ENCODE measurements at places on chromosomes 16 and 17.

DNA sequence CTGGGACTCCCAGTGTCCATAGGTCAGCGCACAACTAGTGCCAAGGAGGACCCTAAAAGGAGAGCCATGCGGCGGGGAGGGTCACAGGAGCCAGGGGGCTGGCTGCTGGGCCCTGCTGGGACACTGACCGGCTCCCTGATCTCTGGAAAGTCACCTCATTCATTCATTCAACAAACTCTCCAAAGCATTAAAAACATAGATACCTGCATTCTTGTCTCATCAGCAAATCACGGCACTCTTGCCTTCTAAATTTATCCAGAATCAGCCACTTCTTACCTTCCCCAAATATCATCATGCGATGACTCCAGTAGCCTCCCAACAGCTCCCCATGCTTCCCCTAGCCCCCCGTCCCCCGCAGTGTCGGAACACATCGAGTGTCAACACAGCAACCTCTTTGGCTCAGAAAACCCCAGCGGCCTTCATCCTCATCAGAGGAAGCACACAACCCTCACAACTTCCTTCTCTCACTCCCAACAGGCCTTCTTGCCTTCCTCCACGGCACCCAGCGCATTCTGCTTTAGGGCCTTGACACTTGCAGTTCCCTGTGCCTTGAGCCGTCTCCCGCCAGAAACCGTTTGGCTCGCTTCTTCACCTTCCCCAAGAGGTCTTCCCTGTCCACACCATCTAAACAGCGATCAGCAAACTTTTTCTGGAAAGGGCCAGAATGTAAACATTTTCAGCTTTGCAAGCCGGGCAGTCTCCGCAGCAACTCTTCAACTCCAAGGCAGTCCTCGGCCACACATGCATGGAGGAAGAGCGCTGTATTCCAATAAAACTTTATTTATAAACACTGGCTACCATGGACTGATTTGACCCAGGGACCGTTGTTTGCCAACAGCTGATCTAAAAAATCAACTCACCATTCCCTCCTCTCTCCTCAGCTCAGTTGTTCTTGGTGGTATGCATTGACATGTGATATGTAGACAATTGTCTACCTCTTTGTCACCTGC lies 119.5 kb upstream of the TNRC6C start:
- DNase-seq = peak; percentile 45

- DNase-seq = no peak
Observed at GRCh38 chr17:78127888-78128550, 536 bp downstream of the TMC6 start.

GRCh38 chr17:17922070-17922614 lies 50.1 kb downstream of the TOM1L2 start:
- no peak for DNase-seq

GRCh38 chr17:56319531-56319930 lies 166.3 kb downstream of the ANKFN1 start:
- no peak for DNase-seq

- no peak for DNase-seq
Observed at GRCh38 chr16:54546521-54546920, 259.9 kb upstream of the IRX3 start.

DNA sequence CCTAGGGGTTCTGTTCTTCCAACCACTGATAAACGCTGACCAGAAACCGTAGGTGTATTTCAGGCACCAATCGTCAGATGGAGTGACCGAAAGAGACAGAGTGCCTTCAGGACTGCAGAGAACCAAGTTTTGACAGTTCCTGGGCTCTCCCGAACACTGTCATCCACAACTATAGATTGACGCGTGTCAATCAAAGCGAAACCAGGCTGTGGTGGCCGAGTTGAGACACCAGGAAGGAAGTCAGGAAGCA lies 11.9 kb upstream of the AURKB start:
- no peak for DNase-seq

DNA sequence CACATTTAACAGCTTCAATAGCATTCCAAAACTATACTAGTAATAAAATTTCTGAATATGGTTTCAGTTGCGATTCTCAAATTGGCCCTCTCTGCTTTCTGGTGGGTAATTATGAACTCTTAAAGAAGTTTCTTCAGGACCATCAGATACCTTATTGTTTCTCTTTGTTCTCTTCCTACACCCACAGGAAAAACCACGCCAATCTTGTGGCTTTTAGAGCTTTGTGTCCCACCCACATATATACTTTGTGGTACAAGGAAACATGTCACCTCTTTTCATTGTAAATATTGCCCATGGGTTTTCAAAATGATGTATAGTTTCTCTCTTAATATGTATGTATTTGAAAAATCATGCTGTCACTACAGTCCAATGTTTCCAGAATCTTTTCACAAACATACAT lies 12.1 kb downstream of the ABCA9 start:
- no peak for DNase-seq

DNA sequence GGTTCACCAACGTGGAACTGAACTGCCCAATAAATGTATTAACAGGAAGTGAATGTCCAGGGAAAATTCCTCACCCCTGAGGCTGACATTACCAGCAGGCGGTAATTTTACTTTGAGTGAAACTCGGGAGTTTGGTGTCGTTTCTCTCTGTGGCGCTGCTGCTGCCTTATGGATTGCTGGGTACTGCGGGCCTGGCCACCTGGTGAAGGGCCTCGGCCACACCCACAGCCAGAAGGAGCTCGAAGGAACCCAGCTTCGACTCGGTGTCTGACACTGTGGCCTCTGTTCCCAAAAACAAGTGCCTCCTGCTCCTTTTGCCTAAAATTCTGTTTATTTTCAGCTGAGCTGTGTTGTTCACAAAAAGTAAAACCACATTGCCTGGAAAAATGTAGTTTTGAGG lies 115.0 kb downstream of the BANP start:
- DNase-seq = no peak

- no peak for DNase-seq
Observed at GRCh38 chr17:1571341-1571704, 8.7 kb upstream of the PITPNA start.

DNA sequence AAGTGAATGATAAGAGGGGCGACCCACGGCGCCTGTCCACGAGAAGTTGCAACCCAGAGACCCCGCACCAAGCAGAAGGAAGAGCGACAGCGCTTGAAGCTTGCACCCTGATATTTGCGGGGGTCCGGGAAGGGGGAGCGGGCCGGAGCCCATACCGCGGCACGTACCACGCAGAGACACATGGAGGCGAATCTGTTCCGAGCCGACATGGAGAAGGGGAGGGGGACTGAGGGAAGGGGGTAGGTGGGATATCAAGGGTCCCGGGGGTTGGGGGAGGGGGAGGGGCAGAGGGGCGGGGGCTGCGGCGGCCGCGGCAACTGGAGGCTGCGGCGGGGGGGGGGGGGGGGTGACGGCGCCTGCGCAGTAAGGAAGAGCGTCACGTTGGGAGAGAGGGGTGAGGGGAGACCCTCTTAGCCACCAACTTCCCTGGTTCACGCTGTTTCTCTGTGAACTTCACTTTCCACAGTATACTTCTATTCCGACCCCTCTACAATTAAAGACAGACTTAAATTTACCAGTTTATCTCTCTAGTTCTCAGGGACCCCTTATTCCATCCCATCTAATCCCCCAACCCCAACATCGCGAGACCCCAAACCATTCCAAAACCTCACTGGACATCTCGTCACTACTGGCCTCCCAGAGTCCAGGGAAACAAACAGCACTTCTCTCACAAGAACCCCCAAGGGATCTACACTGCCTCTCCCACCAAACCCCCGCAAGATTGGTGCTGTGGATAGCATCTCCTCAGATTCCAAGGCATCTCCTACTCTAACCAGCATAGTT lies 8.0 kb downstream of the DLG4 start:
- no peak for DNase-seq

Data from tibial artery (tissue), 4 donors.